ENCODE measurements at places on chromosomes 12 and 14.

- no peak for DNase-seq
Observed at GRCh38 chr14:64060199-64060545, 207.4 kb downstream of the SYNE2 start.

GRCh38 chr12:2967651-2968050 lies 8.5 kb downstream of the TEAD4 start:
- no peak for DNase-seq

- peak; percentile 65 for DNase-seq
Observed at GRCh38 chr12:27434673-27435565, 11.6 kb upstream of the SMCO2 start.

- DNase-seq, result no peak
Observed at GRCh38 chr14:77007183-77007974, 21.1 kb downstream of the IRF2BPL start.

DNA sequence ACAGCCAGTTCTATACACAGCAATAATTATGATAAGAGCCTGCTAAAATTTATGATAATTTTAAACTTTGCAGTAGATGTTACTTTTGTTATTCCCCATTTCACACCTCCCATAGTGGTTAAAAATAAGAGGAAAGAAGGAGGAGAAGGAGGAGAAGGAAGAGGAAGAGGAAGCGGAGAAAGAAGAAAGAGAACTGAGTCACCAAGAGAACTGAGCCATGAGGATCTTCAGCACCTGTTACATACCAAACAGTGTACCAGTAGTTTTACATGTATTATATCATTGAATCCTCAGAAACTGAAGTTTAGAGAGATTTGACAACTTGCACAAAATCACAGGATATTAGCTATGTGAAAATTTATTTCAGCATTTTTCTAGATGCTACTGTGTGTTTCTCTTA lies 3.9 kb downstream of the CD163 start:
- no peak for DNase-seq

DNA sequence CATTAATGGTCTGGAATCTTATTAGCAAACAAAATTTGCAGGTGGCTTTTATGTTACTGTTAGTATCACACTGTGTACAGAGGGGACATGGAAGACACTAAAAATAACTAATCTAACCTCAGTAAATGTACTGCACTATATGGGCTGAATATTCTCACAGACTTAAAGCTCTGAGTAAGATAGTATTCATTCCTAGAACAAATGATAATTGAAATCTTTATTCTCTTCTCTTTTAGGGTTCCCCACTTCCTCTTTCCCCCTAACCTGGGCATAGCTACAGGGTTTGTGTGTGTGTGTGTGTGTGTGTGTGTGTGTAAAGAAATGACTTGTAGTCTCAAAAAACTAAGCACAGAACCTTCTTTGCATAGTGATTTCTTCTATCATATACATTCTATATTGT lies 21.4 kb upstream of the HECTD1 start:
- DNase-seq, result no peak

DNA sequence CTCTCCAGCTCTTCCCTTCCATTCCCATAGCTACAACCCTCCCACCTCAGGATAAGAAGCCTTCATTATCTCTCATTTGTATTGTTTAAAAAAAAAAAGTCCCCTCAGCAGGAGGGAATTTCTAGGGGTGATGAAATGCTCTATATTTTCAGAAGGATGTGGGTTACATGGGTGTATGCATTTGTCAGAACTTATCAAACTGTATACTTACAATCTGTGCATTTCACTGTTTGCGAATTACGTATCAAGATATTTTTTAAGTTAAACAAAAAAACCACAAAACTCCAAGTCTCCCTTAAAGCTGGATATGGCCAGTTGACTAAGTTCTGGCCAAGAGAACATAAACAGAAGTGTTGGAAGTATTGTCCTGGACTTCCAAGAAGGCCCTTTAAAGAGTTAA lies 2.0 kb upstream of the FKBP11 start:
- no peak for DNase-seq
